ENCODE measurements at places on chromosomes 5 and 9.

GRCh38 chr5:59380350-59380951 lies 513.1 kb downstream of the PDE4D start:
- peak; percentile 72 for DNase-seq

DNA sequence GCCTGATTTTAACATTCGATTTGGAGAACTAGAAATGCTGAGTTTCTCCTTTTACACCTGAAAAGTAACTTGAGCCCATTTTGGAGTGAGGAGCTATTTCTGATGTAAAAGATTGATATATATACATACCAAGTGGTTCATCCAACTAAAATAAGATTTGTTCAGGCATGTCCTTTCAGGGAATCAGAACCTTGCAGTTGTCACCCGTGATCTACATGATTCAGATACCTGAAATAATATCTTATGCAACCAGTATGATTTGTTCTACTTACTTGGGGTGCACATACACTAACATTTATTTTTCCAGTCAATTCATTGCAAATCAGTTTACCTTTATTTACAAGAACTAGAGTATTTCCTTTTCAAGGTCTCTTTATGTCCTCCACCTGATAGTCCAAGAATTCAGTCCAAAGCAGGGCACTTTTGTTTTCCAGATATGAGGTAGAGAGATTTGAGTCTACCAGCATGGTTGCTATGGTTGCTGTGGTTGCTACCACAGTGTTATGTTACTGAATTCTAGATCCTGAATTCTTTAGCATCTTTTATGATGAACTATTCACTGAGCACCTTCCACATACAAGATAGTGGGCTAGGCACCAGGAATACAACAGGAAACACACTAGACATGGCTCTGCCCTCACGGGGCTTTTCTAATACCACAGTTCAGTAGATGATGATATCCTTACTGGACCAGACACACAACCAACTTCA lies 49.3 kb downstream of the CCL28 start:
- DNase-seq = no peak

- no peak for DNase-seq
Observed at GRCh38 chr5:133480366-133480765, 132.0 kb downstream of the FSTL4 start.

DNA sequence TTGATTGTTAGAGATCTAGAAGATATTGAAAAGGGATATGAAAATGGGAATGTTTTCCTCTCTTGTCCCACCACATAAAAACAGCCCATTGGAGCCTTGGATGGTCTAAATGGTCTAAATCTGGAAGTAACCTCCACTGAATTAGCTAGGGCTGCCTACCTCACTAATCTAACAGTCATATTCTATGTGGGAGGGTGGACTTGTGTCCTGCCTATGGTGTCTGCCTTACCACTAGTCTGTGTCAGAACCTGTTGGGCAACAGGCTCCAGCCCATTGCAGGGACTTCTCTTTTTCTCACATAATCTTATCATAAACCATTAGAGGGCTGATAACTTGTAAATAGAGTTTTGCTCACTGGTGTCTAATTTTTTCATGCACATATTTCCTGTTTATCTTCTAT lies 548.8 kb upstream of the CDH18 start:
- DNase-seq = no peak

- DNase-seq = no peak
Observed at GRCh38 chr9:89417832-89418473, 80.0 kb downstream of the SEMA4D start.

All from NCI-H446 (cell line).